Activated CD4-positive, CD25-positive, alpha-beta regulatory T cell treated with anti-CD3 and anti-CD28 coated beads, Interleukin-2, amount 50 U/mL, for 72 hours (primary cell): ENCODE measurements at places on chromosomes 7 and 10.

DNA sequence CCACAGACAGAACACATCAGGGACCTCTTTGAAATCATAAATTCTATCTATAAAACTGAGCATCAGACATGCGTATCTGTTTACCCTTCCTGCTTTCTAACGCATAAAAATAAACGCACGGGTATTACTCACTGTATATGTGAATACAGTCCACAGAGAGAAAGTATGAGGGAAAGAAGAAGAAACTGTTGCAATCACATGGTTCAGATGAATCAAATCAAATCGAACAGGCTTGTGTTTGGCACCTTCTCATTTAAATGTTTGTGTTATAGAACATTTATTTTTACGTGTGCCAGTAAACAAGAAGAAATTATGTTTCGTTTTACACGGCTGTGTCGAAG is 322.0 kb downstream of the FRMD4A start:
- no peak for DNase-seq

- no peak for DNase-seq
Observed at GRCh38 chr10:61389887-61390286, 63.3 kb downstream of the TMEM26 start.

DNA sequence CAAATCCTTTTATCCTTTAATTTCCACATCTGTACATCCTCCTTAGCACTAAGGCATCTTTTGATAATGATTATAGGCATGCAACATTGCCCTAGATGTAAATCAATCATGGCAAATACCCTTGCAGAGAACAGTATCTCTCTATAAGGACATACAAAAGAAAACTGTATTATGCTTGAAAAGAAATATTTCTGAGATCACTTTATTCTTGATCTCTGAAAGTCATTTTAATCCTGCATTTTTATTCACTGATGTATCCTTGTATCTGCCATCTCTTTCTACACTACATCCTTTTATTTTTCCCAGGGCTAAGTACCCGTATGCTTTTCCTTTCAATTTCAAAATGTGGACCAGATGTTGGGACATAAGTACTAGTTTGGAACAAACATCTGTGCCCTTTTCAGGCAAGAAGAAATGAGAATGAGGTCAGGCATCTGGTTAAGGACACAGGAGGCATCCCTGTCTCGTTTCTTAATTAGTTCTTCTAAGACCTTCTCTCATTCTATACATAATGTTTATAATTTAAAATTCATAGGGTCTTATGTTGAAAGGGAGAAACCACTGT is 338.6 kb downstream of the CNTNAP2 start:
- DNase-seq: no peak

GRCh38 chr10:71191551-71192076 is 20.8 kb upstream of the UNC5B start:
- DNase-seq: no peak

GRCh38 chr10:3067118-3067858 is at the start of gene PFKP:
Gene PFKP, plus strand, starts transcription at chr10:3067548. Its CDS starts 48 bp downstream, at chr10:3067596.
- DNase-seq: peak; percentile 73

DNA sequence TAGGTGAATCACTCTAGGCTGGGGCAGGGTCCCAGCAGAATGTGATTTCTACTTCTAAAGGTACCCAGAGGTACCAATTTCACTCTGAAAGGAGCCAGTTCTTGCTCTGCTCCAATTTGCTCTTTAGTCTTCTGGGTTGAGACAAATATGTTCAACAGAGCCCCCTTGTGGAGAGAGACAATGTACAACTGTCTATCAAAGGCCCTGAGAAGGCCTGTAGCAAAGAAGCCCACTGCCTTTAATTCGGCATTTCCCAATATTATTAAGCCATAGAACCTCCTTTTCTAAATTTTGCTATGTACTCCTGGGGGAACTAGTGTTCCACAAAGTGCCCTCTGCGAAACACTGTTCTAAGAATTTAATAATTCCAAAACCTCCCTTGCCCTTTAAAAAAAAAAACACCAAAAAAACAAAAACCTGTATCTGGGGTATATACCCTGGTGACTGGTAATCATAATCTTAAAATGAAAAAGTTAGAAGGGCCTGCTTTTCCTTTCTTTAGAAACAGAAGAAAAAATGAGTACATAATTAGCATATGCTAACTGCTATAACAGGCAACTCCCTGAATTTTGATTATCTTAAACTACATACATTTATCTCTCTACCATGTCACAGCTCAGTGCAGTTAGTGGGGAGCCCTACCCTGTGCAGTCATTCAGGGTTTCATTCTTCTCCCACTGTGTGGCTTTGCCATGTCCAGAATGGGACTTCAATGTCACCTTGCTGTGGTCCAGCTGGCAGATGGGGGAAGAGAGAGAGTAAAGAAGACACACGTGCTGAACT is 160.9 kb upstream of the BMPER start:
- DNase-seq: no peak

GRCh38 chr10:52313256-52313932 is 687 bp upstream of the DKK1 start:
- no peak for DNase-seq
